ENCODE measurements at places on chromosomes 1 and 21. TPM values are rescaled to one million over a fixed set of nuclear protein-coding genes. Genes with fewer than 3 reads are reported as not detected.

DNA sequence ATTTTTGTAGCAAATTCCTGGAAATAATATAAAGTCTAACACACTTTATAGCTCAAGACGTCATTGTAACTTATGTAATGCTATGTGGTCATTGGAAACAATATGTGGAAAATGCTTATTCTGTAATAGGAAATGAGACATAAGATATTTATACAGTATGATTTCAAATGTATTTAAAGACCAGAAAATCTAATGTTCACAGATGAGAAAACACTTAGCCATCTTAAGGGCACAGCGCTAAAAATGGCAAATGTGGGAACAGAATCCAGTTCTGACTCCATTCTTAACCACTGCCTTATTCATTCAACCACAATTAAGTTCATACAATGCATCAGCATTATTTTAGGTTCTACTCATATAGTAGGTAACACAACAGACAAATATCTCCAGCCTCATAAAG is 12.5 kb downstream of the CSDE1 start:
- H3K27ac ChIP-seq: no peak overlapping the region
- H3K4me3 ChIP-seq: no peak overlapping the region
- H3K27me3 ChIP-seq: no peaks in the 10 kb centered on the region
- peak; percentile 23 for DNase-seq
- H3K36me3 ChIP-seq: peaks cover 17% of the 10 kb centered on the region

GRCh38 chr21:44850208-44850800 is 23.2 kb downstream of the PTTG1IP start:
- H3K27me3 ChIP-seq: peaks cover 7% of the 10 kb centered on the region
- H3K4me1 ChIP-seq: peaks cover 18% of the 10 kb centered on the region
- no peak overlapping the region for H3K27ac ChIP-seq
- no peak for DNase-seq
- H3K36me3 ChIP-seq: peaks cover 60% of the 10 kb centered on the region
- H3K4me3 ChIP-seq: no peak overlapping the region

GRCh38 chr21:38129711-38130110 is 127.1 kb upstream of the KCNJ15 start:
- H3K27ac ChIP-seq: no peak overlapping the region
- no peaks in the 10 kb centered on the region for H3K4me1 ChIP-seq
- no peaks in the 10 kb centered on the region for H3K36me3 ChIP-seq
- no peaks in the 10 kb centered on the region for H3K27me3 ChIP-seq

DNA sequence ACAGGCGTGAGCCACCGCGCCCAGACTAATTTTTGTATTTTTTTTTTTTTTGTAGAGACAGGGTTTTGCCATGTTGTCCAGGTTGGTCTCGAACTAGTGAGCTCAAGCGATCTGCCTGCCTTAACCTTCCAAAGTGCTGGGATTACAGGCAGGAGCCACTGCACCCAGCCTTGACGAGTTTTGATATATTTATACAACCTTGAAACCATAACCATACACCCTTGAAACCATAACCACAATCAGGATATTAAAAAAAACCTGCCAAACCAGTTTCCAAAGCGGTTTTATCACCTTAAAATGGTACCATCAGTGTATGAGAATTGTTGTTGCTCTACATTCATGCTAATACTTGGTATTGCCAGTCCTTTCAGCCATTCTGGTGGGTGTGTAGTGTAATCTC is 3.7 kb upstream of the PHACTR4 start:
- H3K4me3 ChIP-seq: no peak overlapping the region
- no peaks in the 10 kb centered on the region for H3K36me3 ChIP-seq
- H3K27me3 ChIP-seq: no peaks in the 10 kb centered on the region
- DNase-seq: no peak
- peaks cover 10% of the 10 kb centered on the region for H3K4me1 ChIP-seq

GRCh38 chr1:152654110-152654509 is 9.1 kb upstream of the LCE2D start:
- H3K4me1 ChIP-seq: no peaks in the 10 kb centered on the region
- H3K27me3 ChIP-seq: no peaks in the 10 kb centered on the region
- no peak overlapping the region for H3K4me3 ChIP-seq

GRCh38 chr1:156513185-156513584 is 12.6 kb upstream of the MEF2D start:
- DNase-seq: peak; percentile 55
- H3K4me1 ChIP-seq: peaks cover 42% of the 10 kb centered on the region
- no peaks in the 10 kb centered on the region for H3K36me3 ChIP-seq
- H3K4me3 ChIP-seq: no peak overlapping the region
- no peak overlapping the region for H3K27ac ChIP-seq
- H3K27me3 ChIP-seq: no peaks in the 10 kb centered on the region

- H3K27me3 ChIP-seq: no peaks in the 10 kb centered on the region
- H3K36me3 ChIP-seq: peaks cover 31% of the 10 kb centered on the region
- no peak overlapping the region for H3K27ac ChIP-seq
- DNase-seq: peak; percentile 18
Measured at GRCh38 chr1:220013497-220013896, 32.8 kb downstream of the EPRS1 start.

DNA sequence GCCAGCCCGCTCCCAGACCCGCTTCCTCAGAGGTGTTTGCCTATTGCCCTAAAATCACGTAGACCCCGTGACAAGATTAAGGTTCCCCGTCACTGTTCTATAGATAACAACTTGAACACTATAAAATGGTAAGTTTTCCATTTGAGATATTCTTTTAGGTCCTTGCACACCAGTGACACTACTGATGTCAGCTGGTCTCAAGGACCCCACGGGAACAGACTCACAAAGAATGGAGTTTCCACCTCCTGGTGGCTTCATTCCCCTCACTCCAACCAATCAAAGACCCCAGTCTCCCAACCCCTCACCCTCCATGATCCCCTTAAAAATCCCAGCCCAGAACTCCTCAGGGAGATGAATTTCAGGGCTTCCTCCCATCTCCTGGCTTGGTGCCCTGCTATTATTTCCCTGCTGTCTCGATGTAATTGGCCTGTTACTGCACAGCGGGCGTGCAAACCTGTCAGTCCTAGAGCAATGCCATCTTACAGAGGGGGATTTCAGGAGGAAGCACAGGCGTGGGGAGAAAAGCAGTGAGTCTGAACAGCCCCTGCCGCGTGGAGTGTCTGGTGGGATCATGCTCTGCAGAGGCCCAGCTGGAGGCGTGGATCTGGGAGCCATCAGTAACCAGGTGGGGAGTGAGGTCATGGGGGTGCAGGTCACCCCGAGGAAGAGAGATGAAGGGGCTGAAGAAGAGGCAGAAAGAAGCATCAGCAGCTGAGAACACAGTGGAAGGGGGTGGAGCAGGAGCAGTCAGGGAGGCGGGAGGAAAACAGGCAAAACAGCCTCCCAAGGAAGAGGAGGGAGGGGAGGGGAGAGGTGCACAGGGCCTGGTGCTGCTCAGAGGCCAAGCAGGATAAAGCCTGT is 35.1 kb upstream of the LBR start:
- H3K4me1 ChIP-seq: peaks cover 63% of the 10 kb centered on the region
- no peak for DNase-seq
- no peaks in the 10 kb centered on the region for H3K27me3 ChIP-seq
- no peaks in the 10 kb centered on the region for H3K36me3 ChIP-seq

DNA sequence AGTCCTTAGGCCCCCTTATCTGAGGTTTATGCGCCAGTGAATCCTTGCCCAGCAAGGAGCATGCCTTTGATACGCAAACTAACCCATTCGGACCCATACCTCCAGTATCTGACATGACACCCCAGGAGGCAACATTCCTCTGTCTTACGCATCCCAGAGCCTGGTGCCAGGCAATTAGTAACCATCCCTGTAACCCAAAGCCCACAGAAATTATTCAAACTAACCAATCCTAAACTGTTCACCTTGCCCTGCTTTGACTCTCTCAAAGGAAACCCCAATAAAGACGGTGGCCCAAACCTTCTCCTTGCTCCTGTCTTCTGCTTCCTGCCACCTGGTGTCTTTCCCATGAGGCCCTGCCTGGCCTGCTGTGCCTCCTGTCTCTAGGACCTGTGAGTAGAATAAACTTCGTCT is 36.4 kb downstream of the ZNF496 start:
- no peak for DNase-seq
- H3K27ac ChIP-seq: no peak overlapping the region
- H3K36me3 ChIP-seq: peaks cover 22% of the 10 kb centered on the region
- no peaks in the 10 kb centered on the region for H3K4me1 ChIP-seq

DNA sequence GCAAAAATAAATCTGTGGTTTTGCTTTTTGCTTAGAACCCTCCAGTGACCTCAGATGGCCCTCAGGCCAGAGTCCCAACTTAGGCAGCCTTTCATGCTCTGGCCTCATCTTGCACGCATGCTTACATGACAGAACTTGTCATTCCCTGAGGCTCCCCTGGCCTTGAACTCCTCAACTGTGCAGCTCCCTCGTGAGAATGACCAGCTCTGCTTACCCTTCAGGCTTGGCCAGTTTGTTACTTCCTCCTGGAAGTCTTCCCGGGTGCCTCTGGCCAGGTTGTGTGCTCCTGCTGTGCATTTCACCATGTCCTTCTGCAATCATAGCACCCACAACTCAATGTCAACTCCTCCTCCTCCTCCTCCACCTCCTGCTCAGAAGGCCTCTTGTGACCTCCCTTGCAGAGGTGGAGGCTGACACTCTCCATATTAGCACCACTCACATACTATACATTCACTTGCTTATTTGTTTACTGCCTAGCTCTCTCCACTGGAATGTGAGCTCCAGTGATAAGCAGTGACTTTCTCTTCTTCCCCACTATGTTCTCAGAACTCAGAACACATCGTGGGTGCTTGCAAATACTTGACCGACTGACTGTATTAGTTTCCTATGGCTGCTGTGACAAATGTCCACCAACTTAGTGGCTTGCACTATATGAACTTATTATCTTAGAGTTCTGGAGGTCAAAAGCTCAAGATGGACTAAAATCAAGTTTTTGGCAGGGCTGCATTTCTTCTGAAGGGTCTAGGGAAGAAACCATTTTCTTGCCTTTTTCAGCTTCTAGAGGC is 41.9 kb downstream of the RCSD1 start:
- H3K4me3 ChIP-seq: no peak overlapping the region
- no peak overlapping the region for H3K27ac ChIP-seq
- DNase-seq: no peak
- no peaks in the 10 kb centered on the region for H3K36me3 ChIP-seq
- peaks cover 33% of the 10 kb centered on the region for H3K4me1 ChIP-seq
- no peaks in the 10 kb centered on the region for H3K27me3 ChIP-seq

DNA sequence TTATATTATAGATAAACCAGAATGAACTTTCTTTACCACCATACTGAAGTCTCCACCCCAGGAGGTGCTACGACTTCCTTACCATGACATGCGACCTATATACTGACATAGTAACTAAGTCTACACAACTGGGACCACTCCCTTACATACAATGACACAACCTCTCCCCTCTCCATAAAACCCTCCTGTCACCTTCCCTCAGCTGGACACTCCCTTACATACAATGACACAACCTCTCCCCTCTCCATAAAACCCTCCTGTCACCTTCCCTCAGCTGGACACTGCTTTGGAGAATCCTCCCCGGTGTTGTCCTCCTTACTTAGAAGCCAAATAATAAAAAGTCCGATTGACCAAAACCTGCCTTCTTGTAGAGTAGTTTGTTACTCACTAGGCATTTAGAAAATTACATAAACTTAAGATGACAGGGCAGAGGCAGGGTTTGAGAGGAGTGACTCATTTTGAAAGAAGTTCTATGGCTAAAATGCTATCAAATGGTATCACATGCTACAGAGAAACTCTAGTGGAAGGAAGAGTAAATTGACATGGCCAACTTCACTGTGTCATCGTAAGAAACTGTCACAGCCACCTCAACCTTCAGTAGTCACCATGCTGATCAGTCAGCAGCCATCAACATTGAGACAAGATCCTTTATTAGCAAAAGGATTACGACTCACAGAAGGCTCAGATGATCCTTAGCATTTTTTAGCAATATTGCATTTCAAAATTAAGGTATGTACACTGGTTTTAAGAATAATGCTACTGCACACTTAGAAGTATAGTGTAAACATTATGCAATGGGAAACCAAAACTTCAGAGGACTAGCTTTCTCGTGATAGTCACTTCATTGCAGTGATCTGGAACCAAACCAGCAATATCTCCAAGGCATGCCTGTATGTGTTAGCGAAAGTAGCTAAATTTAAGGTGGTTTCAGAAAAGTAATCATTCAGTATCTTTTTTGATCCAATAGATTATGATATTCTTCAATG is 56.4 kb downstream of the AHCTF1 start:
- peaks cover 41% of the 10 kb centered on the region for H3K36me3 ChIP-seq
- no peak overlapping the region for H3K4me3 ChIP-seq
- DNase-seq: no peak

CALML6 gene
- 162 TPM for total RNA-seq

FAM167B gene
- total RNA-seq: 2.5 TPM

FCGR1A gene
- total RNA-seq: 1.4 TPM

KIF26B gene
- total RNA-seq: 0.89 TPM

GJA9 gene
- not detected for total RNA-seq

RNU1-4 gene
- 2,384 TPM for total RNA-seq

CFAP107 gene
- 0.62 TPM for total RNA-seq

A3GALT2 gene
- total RNA-seq: not detected

Measured in muscle of leg (tissue), 16 donors.